ENCODE measurements at places on chromosomes 12 and 14.

DNA sequence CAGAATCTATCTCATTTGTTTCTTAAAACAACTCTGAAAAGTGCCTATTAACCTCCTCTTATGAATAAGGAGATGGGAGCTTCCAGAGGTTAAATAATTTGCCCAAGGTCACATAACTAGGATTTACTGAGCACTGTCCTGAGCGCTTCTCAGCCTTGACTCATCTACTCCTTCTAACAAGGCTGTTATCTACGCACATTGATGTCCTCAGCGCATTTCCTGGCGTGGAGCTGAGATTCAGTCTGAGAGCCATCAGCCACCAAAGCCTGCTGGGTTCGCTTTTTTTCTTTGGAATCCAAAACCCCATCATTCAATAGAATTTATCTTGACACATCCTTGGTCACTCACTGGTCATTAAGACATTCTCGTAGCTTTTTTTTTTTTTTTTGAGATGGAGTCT, 29.3 kb downstream of the AK7 start:
- DNase-seq: no peak

DNA sequence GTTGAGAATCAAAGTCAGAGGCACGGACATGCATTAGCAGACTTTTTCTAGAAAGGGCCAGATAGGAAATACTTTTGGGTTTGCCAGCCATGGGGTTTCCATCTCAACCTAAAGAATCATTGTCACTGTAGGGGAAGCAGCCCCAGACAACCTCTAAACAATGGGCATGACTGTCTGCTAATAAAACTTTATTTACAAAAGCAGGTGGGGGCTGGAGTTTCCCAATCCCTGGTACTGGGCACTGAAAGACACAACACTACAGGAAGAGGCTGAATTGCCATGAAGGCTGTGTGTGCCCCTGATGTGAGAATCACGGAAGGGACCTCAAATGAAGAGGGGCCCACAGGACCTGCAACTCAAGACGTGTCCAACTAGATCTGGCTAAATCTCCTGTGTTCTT, 62.0 kb upstream of the GPR68 start:
- DNase-seq: no peak

GRCh38 chr12:58202933-58203718, 261.8 kb downstream of the ATP23 start:
- DNase-seq: no peak

GRCh38 chr12:470133-470532, 10.4 kb downstream of the B4GALNT3 start:
- DNase-seq: no peak

DNA sequence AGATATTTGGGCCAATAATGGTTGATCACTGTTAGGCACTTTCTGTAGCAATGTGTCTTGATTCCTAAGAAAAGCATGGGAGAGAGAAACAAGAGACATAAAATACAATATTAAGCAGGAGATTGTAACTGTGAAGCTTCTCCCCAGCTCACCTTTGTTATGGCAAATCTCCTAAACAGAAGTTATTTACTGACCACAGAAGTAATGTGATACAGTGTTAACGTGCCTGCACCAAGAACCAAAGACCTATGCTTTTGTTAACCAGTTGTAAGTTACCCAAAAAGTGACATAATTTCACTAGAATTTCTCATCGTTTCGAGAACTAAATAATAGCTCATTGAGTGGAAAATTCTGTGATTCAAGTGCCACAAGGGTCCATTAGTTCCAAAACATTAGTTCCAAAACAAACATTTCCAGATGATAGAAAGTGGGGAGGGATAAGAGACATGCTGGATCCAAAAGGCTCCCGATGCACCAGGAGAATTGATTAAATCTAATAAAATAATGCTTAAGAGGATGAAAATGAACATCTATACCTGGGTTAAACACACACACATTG, 14.3 kb downstream of the RERG start:
- no peak for DNase-seq

GRCh38 chr14:70803321-70804310, 5.7 kb downstream of the MAP3K9 start:
- no peak for DNase-seq

- DNase-seq: no peak
These were observed 2.7 kb upstream of the INHBE start for GRCh38 chr12:57452181-57452936.
